ENCODE measurements at places on chromosomes 13 and 19.

DNA sequence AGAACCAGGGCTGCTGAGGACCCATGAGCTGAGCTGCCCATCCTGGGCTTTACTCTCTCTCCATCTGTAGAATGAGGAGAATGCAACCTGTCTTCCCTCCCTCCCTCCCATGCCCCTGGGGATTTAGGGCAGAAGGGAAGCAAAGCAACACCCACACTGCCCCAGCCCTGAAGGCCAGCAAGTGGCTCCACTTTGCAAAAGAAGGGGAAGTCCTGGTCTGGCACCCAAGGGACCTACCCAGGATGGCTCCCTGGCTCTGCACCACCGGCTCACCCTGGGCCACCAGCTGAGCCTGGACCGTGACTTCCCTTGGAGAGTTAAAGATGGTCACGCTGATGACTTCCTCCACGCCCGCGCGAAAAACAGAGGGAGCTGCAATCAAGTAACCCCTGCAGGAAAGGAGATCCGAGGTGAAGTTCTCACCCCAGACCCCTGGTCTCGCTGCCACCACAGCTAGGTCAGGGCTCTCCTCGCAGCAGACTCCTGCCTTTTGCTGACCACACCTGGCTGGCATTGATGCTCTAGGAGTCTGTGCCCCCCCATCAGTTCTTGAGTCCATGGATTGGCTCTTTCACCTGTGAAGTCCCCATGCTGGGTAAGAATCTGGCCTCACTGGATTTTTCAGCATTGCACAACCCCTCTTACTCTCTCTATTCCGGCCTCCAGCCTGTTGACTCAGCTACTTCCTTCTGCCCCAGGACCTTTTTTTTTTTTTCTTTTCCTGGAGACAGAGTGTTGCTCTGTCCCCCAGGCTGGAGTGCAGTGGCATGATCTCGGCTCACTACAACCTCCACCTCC is 4.6 kb downstream of the CPAMD8 start:
- DNase-seq = peak; percentile 48

DNA sequence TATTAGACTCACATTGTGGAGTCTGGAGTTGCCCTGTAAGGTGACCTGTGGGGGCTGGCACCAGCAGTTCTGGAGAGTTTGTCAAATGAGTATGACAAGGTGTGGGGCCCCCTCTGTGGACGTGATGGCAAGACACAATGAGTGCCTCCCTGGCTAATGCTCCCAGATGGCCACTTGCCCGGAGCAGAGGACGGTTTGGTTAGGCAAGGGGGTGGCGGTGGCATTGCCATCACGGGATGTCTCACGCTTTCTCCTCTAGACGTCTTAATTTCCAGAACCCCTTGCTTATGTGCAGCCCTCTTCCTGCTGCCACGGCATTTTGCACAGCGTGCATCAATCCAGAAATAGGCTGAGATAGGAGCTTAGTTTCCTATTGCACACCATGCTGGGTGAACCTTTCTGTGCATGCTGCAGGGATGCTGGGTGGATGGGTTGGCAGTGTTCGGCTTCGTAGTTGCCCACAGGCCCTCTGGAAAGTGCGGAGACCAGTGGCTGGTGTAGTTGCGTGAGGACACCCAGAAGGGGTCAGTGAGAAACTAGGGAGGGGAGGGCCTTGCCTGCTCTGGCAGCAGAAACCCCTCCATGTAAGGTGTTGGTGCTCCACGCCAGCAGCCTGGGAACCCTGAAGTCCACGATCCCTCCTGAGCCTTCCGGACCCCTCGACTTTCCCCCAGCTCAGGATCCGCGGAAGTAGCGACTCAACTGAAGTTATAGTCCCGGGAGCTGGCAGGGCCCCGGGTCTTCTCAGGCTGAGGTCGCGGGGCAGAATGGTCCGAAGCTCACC is 18.1 kb upstream of the LRP3 start:
- DNase-seq = no peak

DNA sequence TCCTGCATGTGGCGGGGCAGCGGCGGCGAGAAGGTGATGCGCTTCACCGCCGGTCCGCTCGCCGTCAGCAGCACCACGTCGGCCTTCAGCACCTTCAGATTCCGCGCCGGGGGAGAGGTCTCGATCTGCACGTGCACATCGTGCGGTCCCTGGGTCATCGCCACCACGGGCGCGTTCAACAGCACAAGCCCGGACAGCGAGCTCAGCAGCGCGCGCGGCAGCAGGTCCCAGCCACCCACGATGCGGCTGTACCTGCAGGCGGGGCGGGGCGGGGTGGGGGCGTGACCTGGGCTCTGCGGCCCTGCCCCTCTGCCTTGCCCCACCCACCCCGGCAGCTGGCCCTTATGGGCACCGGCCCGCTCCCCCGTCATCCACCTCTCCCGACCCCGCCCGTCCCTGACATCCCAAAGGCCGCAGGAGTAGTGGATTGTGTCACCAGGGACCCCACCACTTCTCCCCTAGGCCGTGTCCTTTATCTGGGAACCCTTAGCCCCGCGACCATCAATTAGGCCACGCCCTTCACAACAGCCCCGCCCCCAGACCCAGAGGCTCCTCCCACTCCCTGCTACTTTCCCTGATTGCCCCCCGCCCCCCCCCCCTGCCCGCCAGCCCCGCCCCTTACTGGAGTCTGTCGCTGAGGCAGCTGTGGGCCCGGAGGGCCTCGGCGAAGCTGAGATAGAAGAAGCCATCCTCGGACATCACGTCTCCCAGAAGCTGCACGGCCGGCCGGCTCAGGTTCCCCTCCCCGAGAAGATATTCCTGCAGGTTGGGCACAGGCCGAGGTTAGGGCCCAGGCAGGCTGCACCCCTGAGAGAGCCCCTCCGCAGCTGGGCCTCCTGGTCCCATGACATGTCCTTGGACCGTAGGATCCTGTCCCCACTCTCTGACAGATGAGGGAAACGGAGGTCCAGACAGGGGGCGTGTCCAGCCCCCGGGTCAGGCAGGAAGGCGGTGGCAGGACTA is 6.1 kb downstream of the IL4I1 start:
- DNase-seq = peak; percentile 51

- no peak for DNase-seq
These were observed 122.0 kb downstream of the OLFM4 start for GRCh38 chr13:53150568-53150967.

- no peak for DNase-seq
These were observed 195.8 kb downstream of the FOXO1 start for GRCh38 chr13:40470660-40471059.

- peak; percentile 61 for DNase-seq
These were observed 868 bp upstream of the EGLN2 start for GRCh38 chr19:40797963-40798682.

DNA sequence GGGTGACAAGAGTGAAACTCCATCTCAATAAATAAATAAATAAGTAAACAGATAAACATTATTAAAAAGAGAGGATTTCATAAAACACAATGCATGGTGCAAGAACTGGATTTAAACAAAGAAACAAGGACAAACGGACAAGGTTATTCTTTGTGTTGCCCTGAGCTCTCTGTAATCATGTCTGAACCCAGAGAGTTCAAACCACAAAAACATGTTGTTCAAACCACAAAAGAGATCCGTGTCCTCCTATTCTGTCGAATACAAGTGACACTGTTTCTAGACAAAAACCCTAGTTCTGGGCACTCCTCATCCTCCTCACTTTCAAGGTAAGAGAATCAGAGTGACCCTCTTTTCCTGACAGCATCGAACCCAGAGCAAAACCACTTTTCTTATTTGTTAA is 4.6 kb upstream of the TPRX2 start:
- no peak for DNase-seq

GRCh38 chr13:50016444-50016843 is 1.2 kb downstream of the KCNRG start:
- DNase-seq = no peak

DNA sequence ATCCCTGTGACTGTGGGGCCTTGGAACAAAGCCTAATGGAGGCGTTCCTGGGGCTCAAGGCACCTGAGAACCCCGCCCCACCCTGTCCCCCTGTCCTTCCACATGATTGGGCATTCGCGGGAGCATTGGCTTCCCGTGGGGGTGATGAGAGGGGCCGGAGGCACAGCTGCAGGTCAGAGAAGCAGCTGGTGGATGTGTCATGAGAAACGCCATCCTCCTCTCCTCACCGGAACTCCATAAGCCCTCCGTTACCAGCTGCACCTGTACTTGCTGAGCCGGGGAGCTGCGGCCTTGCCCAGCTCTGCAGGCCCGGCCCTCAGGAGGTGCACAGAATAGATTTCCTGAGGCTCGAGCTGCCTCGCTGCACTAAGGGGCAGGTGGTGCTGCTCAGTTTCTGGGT is 42.0 kb downstream of the CAPN12 start:
- DNase-seq = no peak

DNA sequence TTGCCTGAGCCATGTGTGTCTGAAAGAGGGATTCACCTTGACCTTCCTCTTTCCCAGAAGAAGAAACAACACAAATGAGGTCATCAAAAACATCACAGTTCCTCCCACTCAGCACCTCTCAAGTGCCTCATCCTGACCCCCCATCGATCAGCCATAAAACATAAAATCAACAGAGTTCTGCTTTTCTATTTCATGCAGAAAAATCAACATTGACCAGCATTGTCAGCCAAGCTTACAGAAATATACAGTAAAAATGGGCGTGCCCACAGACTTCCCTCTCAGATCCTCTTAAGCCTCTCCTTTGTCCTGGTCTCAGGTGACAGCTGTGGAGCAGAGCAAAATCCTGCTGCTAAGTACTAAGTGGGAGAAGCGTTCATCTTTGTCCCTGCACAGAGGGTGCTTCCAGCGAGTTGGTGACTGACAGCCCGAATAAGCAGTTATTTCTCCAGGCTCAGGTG is 213.3 kb downstream of the OLFM4 start:
- DNase-seq = no peak

DNA sequence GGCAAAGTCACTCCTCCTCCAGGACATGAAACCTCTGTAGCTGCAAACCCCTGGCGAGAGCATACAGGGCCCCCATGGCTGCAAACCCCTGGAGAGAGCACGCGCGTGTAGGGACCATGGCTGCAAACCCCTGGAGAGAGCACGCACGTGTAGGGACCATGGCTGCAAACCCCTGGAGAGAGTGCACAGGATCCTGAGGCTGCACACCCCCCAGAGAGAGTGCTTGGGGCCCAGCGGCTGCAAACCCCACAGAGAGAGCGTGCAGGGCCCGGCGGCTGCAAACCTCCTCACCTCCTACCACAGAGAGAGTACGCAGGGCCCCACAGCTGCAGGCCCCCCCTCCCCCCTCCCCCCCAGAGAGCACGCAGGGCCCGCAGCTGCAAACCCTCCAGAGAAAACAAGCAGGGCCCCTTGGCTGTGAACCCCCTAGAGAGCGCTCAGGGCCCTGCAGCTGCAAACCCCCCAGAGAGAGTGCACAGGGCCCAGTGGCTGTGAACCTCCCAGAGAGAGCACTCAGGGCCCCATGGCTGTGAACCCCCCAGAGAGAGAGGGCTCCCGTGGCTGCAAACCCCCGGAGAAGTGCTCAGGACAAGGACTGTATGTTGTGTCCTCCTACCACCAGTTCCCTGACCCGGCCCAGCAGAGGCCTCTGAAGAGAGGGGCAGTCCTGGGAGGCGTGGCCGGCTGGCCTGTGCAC is 7.3 kb downstream of the ADPRHL1 start:
- no peak for DNase-seq

DNA sequence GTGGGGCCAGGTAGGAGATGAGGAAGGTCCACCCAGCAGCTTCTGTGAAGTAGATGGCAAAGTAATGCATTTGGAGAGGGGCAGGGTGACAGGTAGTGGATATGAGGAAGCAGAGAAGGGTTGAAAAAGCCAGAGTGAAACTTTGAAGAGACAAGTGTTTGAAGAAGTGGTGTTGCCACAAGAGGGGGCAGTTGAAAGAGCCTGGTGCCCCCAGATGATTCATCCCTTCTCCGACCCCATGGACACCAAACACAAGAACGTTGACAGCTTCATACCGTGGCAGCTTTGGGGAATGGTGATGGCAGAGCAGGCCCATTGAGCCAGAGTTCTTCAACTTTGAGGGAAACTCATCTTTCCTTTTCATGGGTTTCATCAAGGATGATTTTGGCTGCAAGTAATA is 19.9 kb downstream of the IFNL3 start:
- DNase-seq = peak; percentile 30

- no peak for DNase-seq
These were observed 276.4 kb downstream of the KLF5 start for GRCh38 chr13:73335210-73335609.

- DNase-seq = no peak
These were observed 19.3 kb downstream of the CCNE1 start for GRCh38 chr19:29831041-29831548.

- no peak for DNase-seq
These were observed 11.3 kb upstream of the BTBD2 start for GRCh38 chr19:2026770-2027169.

- no peak for DNase-seq
These were observed 496 bp downstream of the ZNF574 start for GRCh38 chr19:42076380-42076944.

GRCh38 chr13:50599927-50600326 is 243.6 kb downstream of the DLEU7 start:
- DNase-seq = no peak

- DNase-seq = no peak
These were observed 288.7 kb downstream of the EFNB2 start for GRCh38 chr13:106246666-106247188.

- DNase-seq = no peak
These were observed 6.5 kb downstream of the DOT1L start for GRCh38 chr19:2170219-2170618.

DNA sequence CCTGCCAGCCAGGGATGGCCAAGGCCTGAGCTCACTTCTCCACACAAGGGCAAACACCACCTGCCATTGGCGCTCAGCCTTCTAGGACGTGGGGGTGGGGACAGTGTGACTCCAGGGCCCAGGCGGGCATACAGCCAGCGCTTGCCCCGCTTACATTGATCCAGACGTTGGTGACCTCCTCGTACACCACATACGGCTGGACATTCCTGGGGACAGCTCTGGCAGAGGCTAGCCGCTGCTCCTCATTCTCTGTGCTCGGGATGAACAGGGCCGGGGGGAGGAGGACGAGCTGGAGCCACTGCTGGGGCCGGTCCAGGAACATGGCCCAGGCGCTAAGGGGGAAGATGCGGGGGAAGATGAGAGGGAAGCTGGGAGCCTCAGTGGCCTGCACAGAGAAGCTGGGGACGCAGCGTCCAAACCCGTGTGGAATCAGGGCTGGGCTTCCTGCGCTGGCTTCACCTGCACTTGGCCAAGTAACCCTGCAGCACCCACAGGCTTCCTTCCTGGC is 25.1 kb upstream of the MYDGF start:
- DNase-seq = no peak

DNA sequence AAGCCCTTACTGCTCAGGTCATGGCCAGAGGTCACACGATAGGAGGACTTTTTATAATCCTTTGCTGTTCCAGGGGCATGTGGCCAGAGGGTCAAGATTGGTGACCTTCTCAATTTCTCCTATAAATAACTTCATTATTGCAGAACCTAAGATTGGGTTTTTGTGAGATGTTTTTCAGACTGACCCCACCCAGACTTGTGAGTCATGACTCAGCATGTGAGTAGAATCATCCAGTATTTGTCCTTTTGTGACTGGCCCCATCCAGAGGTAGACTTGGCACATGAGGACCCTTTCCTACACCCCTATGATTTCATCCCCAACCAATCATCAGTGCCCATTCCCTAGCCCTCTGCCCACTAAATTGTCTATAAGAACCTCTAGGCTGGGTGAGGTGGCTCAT is 84.5 kb upstream of the ABCC4 start:
- DNase-seq = no peak

- no peak for DNase-seq
These were observed 256.4 kb upstream of the STARD13 start for GRCh38 chr13:33541962-33542308.
